HuH-7 (cell line): ENCODE measurements at places on chromosomes 13 and 19.

- DNase-seq, result no peak
Observed at GRCh38 chr13:35789335-35790165, 313.1 kb upstream of the MAB21L1 start.

- no peak for DNase-seq
Observed at GRCh38 chr19:18562086-18562485, 4.4 kb downstream of the KXD1 start.

- no peak for DNase-seq
Observed at GRCh38 chr13:40375489-40376171, 290.8 kb downstream of the FOXO1 start.

GRCh38 chr13:72886272-72887067, 104.5 kb downstream of the PIBF1 start:
- no peak for DNase-seq

- no peak for DNase-seq
Observed at GRCh38 chr13:57641051-57641450, 9.5 kb downstream of the PCDH17 start.
